ENCODE measurements at places on chromosomes 2 and 18. TPM values are rescaled to one million over a fixed set of nuclear protein-coding genes. Genes with fewer than 3 reads are reported as not detected.

SATB2 gene
- total RNA-seq: 5.1 TPM

DOK1 gene
- total RNA-seq: 6.0 TPM

- DNase-seq: no peak
Observed at GRCh38 chr2:7358865-7359447, 441.7 kb downstream of the RNF144A start.

DNA sequence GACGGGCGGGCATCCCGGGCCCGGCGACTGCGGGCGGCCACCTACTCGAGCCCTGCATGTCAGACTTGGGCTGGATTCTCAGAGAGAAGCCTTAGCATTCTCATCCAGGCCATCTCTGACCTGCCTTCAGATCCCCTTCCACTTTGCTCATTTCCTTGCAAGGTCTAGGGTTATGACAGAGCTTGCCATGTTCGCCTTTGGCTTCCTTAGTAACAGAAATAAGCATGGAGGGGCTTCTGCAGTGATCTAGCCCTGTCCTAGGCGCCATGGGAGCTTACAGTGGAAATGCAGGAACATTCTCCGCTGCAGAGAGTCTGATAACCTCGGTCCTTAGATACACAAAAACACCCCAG lies 632 bp upstream of the ACVR1 start:
- DNase-seq: no peak

DNA sequence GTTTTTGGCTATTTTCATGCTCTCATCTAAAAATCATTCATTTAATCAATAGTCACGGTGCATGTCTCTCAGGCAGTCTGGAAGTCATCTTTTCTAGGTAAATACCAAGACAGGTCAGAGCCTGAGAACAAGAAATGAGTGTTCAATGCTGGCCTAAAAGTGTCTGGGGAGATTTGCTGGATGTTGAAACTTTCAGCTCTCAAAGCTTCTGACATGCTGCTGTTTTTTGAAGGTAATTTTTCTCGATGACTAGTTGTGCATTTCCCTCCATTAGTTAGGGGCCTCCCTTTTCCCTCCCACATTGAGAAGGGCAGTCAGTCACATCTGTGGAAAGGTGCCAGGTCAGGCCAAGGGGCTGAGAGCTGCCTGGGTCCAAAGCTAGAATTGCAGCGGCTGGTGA lies 115.6 kb downstream of the LPIN1 start:
- no peak for DNase-seq

- DNase-seq: no peak
Observed at GRCh38 chr18:27014841-27015240, 149.3 kb upstream of the AQP4 start.

DNA sequence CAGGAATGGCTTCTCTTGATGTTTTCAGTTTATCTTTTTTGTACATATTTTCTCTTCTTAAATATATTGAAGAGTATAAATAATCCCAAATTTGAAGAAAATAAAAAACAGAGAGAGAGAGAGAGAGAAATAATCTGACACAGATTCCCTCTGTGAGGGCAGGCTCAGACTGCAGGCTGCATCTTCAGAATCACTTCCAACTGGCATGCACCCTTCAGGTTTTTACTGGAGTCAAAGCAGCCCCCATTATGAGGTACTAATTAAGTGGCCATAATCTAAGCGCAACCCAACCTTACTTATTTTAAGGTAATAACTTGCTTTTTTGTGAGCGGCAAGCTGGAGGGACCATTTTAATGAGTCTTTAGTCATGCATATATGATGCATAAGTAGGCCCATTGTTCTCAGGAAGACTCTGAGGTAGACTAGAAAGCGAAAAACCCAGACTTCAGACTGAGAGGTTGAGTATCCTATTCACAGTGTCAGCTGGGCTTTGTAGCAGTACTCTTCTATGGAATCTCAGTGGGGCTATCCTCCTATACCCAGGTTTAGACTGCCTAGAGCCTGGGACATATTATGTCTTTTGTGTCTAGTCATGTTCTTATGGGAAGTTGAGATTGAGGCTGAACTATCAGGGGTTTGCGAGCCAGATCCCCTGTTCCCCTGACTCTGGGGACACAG lies 167.4 kb downstream of the SP3 start:
- DNase-seq: no peak

DNA sequence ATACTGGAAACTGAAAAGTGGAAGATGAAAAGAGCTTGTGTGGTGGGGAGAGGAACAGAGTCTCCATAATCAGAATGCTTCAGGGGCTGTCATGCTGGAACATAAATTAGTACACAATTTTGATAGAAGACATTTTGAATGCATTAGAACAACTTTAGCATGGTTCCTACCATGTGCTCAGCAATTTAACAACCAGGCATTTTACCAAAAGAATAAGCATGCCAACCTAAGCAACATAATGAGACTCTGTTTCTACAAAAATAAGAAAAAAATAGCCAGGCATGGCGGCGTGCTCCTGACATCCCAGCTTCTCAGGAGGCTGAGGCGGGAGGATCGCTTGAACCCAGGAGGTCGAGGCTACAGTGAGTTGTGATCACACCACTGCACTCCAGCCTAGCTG lies 40.5 kb upstream of the TMEM18 start:
- no peak for DNase-seq

All from PC-3 (cell line).